Activated CD8-positive, alpha-beta memory T cell treated with anti-CD3 and anti-CD28 coated beads for 4 hours (primary cell): ENCODE measurements at places on chromosomes 12 and 14.

DNA sequence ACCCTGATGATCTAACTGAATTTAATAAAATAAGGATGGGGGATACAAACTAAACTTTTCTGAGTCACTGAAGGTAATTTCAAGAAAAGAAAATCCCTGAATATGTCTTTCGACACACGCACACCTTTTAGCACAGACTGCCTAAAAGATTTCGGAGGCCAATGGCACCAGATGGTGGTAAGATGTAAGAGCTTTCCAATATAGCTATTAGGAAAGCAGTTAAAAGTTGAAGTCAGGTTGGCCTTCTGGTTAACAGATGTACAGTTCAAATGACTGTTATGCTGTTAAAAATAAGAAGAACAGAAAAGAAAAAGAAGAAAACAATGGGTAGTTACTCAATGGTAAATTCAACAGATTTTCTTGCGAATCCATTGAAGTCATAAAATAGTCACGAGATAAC is 80.7 kb upstream of the KRR1 start:
- DNase-seq = no peak

GRCh38 chr14:68449561-68450181 is 343.2 kb downstream of the ZFP36L1 start:
- no peak for DNase-seq

GRCh38 chr14:77071938-77072388 is 26.1 kb upstream of the CIPC start:
- DNase-seq = no peak

- no peak for DNase-seq
These were observed 45.3 kb upstream of the NAA30 start for GRCh38 chr14:57345106-57345505.

DNA sequence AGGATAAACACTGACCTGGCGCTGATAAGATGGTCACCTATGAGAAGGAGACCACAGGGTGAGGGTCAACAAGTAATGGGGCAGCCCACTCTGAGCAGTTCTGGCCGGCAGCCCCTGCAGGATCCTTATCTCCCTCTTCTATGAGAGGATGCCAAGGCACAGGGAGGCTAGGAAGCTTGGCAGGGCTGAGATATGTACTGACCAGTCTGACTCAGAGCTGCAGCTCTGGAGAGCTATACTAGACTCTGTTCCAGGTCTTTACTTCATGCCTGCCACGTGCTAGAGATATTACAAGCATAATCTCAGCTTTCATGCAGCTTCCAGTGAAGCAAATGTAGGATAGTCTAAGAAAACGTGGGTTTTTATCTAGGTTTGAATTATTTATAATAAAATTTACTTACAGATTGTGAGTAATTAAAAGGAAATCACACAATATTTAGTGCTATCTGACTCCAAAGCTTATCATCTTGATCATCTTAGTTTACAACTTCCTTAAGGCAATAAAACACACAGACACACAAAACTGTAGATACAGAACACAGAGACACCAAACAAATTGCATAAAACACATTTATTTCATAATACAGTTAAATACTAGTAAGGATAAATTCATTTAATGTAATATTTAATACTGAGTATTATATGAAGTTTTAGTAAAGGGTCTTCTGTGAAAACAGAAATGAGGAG is 32.3 kb downstream of the GIT2 start:
- no peak for DNase-seq

DNA sequence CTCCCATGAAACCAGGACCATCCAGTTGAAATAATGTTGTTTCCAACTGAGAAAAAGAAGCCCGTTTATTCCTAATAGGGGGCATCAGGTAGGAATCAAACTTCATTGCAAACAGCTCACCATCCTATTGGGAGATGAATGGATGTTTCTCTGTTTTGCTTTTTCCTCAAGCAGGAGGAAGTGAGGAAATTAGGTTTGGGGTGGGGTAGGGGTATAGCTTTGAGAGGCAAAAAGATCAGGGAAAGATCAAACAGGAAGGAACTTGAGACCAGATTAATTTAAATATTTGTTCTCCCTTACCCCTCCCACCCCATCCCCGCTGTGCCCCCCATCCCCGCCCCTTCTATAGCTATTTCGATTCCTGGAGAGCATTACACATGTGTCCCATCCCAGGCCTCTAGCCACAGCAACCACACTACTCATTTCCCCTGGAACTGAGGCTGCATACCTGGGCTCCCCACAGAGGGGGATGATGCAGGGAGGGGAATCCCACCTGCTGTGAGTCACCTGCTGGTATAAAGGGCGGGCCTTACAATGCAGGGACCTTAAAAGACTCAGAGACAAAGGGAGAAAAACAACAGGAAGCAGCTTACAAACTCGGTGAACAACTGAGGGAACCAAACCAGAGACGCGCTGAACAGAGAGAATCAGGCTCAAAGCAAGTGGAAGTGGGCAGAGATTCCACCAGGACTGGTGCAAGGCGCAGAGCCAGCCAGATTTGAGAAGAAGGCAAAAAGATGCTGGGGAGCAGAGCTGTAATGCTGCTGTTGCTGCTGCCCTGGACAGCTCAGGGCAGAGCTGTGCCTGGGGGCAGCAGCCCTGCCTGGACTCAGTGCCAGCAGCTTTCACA is at the start of gene IL23A:
IL23A (plus strand) TSS at position 577 of the 850 bp plus-strand sequence; CDS start at position 738, 161 bp downstream.
- peak; percentile 59 for DNase-seq

GRCh38 chr12:84986586-84986985 is 49.5 kb downstream of the TSPAN19 start:
- no peak for DNase-seq

DNA sequence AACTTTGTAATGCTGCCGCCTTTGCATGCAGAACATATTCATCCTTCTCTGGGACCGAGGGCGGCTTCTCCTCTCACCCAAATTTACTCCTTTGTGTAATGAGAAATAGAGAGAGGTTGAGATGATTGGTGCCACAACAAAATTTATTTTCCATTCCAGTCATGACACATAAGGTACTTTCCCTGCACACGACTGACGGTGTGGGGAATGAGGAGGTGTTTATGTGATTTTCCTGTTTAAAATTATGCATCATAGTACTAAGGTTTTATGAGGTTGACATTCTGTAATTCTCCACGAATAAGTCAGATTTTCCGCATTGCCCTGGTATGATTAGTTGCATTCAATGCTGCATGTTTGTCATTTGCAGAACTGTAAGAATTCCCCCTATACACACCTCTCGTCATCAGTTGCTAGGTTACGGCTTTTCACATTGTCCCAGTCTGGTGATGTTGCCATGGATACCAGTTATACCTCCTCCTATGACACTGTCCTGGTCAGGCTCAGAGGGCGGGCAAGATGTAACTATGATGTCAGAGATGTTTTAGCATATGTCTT is 23.1 kb downstream of the BICDL1 start:
- peak; percentile 81 for DNase-seq

GRCh38 chr14:90299408-90299807 is 32.3 kb downstream of the NRDE2 start:
- no peak for DNase-seq

DNA sequence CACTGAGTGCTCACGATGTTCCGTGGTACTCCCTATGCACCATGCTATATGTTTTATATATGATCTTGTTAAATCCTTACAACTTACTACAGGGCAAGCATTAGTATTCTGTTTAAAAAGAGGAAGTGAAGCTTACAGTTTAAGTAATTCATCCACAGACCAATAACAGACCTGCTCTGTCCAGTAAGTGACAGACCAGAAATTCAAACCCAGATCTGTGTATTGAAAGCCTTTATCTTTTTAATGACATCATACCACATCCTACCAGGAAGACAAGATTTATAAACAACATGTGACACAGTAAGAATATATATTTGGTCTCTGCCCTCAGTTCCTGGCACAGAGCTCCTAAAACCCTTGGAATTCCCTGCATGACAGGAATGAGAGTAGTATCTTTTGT is 206.5 kb downstream of the STXBP6 start:
- DNase-seq = no peak

GRCh38 chr14:81281332-81281731 is 60.6 kb upstream of the GTF2A1 start:
- DNase-seq = no peak

DNA sequence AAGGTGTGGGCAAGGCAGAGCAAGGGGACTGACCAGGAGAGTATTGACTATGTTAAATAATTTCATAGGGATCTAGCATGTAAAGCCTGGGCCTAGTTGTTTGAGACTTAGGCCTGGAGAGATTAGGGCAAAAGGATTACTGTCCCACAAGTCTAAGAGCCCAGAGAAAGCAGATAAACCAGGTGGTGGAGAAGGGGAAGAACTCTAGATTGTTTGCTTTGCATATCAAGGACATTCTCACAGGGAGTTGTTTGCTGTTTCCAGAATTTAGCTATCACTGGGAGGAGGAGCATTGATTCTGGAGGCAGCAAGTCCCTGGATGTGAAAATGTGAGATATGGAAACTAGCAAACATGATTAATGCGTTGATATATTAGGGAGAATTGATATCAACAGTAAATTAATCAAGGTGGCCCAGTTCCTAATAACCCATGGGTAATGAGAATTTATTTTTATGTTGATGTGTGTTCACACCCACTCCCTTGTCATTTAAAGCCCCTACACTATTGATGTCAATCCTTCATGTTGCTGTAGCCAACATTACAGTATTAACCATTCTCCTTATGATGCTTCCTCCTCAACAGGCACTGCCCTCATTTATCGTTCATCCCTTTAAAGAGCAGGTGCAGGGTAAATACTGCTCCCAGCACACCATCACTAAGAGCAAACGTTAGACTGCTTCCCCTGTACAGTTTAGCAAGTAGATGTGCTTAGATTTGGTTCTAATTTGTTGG is 1666.7 kb upstream of the FLRT2 start:
- no peak for DNase-seq

GRCh38 chr12:6964605-6965025 is 5.8 kb downstream of the PHB2 start:
- DNase-seq = no peak

DNA sequence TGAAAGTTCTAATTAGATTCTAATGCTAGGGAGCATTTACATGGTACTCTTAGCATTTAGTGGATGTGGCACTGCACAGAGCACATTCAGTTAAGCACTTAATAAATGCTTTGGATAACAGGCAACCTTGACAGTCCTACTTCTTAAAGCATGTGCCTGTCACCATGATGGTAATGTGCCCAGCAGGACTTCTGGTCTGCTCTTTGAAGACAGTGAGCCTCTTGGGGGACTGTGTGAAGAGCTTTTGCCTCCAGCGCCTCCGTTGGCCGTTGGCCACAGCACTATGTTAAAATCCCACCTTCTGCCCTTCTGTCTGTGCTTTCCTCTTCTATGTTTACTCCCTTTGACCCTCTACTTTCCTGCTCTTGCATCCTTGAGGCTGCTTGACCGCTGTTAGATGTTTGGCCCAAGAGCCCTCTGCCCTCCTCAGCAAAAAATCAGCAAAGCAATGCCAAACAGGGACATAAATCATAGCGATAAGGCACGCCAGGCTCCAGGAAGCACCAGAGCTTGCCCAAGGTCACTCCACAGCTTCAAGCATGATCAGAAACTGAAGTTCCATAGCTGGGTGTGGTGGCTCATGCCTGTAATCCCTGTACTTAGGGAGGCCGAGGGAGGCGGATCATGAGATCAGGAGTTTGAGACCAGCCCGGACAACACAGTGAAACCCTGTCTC is 8.3 kb downstream of the CDKL1 start:
- DNase-seq = no peak

DNA sequence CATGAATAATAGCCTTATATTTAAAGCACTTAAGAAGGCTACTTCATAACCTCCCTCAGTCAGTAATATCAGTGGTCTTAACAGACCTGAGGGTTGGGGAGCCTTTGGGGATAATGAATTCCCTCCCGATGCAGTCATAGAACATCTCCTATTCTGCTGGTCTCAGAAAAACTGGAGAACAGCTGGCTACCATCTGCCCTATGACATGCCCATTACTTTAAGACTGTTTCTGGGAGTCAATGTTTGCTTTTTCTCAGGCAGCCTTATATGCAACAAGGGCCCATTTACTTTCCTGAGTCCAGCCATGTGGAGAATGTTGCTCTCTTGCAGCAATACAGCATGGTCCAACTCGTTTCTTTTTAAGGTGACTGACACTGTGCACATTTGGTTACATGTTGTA is 161.7 kb upstream of the PARP11 start:
- no peak for DNase-seq

- DNase-seq = no peak
These were observed 165.1 kb downstream of the ADCK1 start for GRCh38 chr14:77965050-77965449.

- no peak for DNase-seq
These were observed at the start of gene TNFRSF1A for GRCh38 chr12:6341417-6342139. TNFRSF1A (minus strand) TSS chr12:6342076; CDS start chr12:6341814, 262 bp downstream.

DNA sequence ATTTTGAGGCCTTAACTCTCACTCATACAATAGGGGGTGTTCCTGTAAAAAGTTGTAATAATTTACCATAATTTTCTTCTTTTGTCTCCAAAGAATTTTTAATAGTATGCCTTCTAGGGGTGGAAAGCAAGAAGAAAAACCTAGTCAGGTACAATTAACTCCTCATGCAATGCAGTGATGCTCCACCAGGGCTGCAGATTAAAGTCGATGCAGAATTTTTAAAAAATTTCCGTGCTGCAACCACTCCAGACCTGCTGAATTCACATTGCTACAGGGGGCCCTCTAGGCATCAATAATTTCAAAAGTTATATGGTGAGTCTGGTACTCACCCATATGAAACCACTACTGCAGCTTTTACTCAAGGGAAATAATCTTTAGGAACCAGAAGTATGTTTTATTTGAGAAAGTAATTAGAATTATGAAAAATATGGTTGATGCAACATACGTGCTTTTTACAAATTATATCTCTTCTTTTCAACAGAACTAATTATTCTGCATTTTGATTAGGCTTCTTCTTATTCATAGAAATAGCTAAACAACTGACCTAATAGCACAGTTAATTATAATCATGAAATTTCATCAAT is 353.2 kb downstream of the BCAT1 start:
- no peak for DNase-seq

DNA sequence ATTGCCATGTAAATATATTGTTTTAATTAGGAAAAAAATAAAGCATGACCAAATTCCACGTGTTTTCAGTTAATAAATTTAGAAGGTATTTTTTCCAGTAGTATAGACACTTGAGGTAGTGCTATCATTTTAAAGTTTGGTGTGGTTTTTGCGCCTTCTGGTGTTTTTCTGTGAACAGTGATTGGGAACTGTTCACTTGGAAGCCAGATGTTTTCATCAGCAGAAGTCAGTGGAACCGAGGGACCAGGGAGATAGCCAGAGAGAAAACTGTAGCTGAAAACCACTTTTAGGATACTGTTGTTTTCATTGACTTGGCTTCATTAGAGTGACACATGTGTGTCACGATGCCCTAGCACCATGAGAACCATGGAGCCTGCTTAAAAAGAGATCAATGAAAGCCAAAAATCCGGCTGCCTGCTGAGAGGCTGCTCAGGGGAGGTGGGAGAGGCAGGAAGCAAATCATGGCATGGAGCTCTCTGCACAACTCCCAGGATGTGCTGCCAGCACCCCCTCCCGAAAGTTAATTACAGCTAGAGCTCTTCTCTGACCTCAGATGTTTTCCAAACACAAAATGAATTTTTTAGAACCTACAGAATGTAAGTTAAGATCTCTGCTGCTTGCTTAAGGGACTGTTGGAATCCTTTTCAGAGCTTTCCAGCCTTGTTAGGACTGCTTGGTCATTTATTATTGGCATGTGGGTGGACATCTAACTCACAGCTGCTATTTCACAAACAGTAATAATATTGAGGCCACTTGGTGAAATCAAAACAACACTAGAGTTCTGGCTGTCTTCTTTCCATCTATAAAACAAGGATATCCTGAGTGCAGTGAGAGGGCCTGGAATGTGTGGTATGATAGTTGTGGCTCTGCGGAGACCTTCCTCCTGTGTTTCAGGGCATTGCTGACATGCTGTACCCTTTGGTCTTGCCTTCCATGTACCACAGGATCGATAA is 192.3 kb downstream of the ANO4 start:
- no peak for DNase-seq
